Activated naive CD4-positive, alpha-beta T cell treated with anti-CD3 and anti-CD28 coated beads for 36 hours (primary cell): ENCODE measurements at places on chromosomes 4 and X. TPM values are rescaled to one million over a fixed set of nuclear protein-coding genes. Genes with fewer than 3 reads are reported as not detected.

GRCh38 chr4:146273204-146273901 lies 59.0 kb downstream of the REELD1 start:
- DNase-seq: no peak

- no peak for DNase-seq
These were observed 30.8 kb upstream of the PLA2G12A start for GRCh38 chr4:109760682-109761081.

DNA sequence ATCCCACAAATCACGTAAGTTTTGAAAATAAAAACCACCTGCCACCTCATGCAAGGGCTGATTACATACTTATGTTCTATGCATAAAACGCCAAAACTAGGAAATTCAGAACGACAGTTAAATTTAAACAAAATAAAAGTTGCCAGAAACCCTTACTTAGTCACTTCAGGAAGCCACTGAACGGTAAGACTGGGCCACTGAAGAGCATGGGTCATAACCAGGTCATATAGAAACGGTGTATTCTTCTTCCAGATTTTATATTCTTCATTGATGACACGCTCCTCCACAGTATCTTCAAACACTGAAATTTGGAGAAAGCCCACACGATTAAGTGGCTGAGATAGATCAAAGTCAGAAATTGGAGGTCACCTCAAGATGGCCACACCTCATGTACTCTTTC lies 1.2 kb downstream of the RBBP7 start:
- peak; percentile 32 for DNase-seq

GRCh38 chr4:41185614-41186592 lies 28.4 kb downstream of the APBB2 start:
- no peak for DNase-seq

GRCh38 chr4:123825596-123826291 lies 429.1 kb downstream of the SPRY1 start:
- DNase-seq: no peak

TBC1D19 gene
- 4.1 TPM for total RNA-seq
